Testis (tissue), 5 donors: ENCODE measurements at places on chromosomes 6 and 20.

GRCh38 chr20:36101192-36101591 is 53.3 kb upstream of the EPB41L1 start:
- DNase-seq, result no peak

DNA sequence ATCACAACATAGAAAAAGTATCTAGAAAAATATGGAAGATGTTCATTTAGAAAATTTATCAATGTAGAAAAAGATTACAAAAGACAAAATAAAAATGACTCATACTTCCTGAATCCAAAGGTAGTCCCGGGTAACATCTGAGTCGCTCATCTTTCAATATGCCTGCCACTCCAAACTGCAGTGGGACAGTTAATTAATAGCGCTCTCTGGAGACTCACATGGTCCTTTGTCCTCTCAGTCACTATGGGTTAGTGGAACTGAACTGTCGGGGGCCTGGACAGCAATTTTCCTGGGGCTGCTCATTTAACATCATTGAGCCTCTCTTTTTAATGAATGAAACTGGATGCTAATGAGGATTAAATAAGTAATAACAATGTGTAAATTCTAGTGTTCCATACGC is 103.4 kb downstream of the MAP3K4 start:
- no peak for DNase-seq

DNA sequence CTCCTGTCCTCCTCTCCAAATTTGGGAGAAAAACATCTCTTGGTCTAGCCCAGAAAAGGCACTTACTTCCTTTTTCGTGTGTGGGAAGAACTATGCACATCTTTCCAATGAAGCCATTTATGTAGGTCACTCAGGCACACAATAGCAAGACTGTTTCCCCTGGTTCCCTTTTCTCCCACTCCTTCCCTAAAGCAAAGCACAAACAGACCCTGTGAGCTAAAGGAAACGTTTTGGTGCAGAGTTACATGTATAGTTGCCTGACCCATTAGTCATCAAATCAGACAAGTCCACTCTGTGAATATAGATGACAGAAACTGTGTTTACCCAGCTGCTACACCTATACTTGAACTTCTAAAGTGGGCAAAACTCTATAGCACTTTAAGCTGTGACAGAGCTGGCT is 474.6 kb downstream of the COL12A1 start:
- DNase-seq, result no peak

DNA sequence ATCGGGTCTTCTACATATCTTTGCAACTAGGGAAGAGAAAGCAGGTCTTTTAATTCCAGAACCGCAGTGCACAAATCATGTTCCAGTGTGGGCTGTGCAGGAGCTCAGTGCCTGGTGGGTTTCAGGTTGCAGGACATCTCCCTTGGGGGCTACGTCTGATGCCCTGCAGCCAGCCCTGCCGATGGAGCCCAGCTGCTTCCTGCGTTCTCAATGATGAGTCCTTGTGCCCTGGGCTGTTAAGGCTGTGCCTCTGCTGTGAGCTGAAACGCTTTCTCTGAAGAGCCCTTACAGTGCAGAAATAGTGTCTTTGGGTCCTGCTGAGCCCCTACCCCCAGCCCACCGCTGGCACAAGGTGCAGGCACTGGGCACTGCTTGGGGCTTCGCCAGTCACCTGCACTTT is 192.9 kb downstream of the SYNDIG1 start:
- DNase-seq, result no peak

DNA sequence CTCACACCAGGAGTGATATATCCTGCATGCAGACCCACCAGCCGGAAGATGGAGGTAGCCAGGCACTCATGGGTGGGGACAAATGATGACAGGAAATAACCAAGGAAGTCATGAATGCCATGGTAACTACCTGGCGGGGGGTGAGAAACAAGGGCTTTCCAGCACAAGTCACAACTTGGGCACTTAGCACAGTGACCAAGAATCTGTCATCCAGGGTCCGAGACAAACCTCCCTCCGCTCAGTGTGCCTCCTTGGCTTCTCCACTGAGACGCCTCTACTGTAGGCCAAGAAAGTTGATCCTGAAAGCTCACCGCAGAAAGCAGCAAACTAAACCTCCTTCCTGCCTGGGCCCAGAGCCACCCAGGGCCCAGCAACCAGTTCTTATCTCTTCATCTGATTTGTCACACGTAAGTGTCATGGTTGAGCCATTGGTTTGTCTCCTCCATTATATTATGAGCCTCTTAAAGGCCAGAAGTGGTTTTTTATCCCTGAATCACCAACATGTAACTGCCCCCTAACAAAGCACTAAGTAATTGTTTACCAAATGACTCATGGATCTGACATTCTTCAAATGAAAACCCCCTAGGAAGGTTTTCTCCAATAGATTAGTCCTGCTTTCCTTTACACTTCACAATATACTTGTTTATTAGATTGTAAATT is 84.3 kb upstream of the TAB2 start:
- DNase-seq, result no peak

DNA sequence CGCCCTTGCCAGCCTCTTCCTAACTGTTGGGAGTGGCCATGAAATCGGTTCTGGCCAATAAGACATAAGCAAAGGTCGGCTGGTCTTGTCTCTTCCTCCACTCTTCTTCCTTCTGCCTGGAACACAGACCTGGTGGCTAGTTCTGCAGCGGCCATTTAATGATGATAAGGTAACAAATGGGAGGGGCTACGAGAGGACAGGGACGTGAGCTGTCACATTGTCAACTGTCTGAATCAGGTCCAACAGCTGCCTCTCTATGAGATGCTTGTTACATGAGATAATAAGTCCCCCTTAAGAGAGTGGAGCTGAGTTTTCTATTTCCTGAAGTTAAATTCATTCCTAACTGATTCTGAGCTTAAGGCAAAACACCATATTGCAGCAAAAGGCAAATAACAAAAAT is 12.5 kb upstream of the TMEM242 start:
- peak; percentile 28 for DNase-seq

DNA sequence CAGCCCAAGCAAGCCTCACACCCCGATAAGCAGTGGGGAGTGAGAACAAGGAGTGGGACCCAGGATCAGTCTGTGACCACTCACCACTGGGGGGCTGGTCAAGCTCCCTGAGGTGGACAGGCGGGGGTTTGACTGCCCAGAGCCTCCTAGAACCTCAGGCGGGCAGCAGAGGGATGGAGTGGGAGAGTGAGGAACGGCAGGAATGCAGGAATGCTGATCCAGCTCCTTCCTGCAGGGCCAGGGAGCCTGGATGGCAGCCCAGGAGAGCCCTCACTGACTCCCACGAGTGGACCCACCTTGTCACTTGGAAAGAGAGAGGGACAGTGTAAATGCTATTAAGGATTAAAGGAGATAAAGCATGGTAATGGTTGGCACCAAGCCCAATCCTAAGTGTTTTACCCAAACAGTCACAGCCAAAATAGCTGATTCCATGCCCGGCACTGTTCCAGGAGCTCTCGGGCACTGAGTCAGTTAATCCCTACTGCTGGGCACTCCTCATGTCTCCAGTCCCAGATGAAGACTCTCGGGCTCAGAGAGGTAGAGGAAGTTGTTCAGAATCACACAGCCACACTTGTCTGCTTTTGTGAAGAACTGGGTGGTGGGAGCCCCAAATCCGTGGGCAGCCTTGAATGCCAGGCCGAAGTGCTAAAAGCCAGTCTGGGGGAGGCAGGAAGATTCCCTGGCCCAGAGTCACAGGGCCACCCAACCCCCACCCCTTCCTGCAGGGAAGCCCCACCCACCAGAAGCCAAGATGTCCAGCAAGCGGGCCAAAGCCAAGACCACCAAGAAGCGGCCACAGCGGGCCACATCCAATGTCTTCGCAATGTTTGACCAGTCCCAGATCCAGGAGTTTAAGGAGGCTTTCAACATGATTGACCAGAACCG is 3.1 kb downstream of the MYL9 start:
- DNase-seq, result no peak

DNA sequence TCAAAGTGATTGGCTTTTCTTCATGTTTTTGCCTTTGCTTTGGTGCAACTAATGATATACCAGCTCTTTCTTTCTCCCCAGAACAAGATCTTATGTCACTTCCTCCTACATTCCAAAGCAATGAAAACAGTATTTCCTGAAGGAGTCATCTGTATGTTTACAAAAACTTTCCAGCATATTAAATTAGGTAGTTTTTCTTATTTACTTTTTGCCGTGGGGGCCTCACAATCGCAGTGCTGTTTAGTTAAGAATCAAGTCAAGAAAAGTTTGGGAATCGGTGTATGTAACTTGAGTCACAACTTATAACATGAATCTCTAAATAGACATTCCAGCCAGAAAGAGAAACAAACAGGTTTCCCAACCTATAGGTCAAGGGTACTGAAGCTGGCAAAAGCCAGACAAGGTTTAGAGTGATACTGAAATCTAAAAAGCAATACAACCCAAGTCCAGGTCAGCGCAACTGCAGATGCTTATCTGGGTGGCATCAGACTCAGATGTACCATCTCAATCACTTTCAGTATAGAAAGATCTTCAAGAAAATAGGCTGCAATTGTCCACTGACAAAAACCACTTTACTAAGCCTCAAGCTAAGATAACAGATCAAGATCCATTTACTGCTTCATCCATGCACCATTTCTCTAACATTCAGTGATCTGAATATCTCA is 63.6 kb downstream of the IPCEF1 start:
- DNase-seq, result no peak

GRCh38 chr6:157892363-157892877 is 69.4 kb downstream of the SNX9 start:
- DNase-seq, result no peak

DNA sequence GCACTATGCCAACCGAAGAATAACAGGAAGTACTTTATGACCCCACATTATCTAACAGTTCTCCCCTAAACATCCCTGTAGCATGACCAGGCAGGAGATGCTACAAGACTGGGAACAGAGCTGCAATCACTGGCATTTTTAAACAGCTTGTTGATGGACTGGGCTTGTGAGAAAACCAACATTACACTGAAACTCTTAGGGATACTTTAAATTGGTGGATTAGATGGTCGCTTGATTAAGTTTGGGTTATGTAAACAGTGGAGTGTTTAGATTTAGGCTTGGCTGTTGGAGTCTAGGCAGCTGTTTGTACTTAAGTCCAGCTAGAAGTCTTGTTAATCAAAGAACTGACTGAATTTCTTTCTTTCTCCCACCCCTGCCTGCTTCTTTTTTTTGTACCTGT is 234.1 kb upstream of the BMP2 start:
- no peak for DNase-seq

GRCh38 chr6:63180367-63180766 is 30.9 kb upstream of the FKBP1C start:
- no peak for DNase-seq

DNA sequence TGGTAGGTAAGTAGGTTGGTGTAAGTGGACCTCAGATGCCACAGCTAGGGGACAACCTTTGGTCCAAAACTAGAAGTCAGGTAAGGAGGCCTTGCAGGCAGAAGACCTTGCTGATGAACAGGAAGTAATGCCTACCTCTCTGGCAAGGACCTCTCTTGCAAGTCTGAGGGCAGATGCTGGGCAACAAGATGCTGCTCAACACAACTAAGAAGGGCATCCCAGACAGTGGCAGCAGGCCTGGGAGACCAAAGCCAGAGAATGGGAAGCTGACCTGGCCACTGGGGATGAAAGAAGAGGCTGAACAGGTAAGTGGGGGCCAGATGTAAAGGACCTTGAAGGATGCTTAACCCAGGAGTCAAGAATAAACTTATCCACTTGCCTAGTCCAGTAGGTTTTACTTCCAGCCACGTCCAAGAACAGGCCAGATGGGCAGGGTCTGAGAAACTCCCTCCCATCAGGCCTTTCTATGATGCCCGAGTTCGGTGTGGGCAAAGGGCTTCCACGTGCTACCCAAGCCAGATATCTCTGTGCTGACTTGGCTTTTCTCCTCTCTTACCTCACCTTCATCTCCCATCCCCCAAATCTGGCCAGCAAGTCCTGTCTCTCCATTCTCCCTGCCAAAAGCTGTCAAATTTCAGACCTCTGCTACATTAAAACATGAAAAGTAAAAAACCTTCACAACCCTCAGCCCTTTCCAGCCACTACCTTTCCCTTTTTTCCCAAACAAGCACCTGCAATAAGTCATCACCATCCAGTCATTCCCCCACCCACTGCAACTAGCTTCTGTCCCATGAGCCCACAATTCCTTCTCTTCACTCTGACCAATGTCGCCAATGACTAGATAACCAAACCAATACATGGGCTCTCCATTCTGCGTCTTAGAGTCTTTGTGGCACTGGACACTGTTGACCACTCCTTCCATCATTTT is 11.5 kb upstream of the PLCG1 start:
- DNase-seq, result no peak

- DNase-seq, result no peak
These were observed 481.5 kb downstream of the NKAIN2 start for GRCh38 chr6:124285146-124285545.

DNA sequence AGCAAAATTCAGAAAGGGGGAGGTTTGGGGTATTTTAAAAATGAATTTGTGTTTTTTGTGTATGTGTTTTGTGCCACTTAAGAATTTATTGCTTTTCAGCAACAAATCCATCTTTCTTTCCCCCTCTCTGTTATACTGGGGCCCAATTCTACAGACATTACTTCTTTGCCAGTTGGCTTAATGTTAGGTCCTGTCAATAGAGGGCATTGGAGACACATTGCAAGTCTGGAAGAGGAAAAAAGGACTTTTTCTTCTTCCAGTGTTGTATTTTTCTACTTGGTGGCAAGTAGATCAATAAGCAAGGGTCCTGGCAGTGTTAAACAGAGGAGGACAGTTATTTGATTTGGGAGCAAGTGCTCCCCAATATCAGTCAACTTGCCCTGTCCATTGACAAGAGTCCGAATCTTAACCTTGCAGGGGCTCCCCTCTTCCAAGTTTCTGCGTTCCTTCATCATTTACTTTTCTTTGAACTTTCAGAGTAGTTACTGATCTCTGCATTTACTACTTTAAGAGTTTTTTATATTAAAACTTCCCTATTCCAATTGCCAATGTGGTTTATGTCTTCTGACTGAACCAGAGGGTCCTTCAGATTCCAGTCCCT is 23.4 kb downstream of the SCML4 start:
- no peak for DNase-seq

- no peak for DNase-seq
These were observed 34.9 kb upstream of the ALDH8A1 start for GRCh38 chr6:134984821-134985220.

- DNase-seq, result peak; percentile 39
These were observed 397 bp downstream of the PEDS1 start for GRCh38 chr20:50153153-50153499.

DNA sequence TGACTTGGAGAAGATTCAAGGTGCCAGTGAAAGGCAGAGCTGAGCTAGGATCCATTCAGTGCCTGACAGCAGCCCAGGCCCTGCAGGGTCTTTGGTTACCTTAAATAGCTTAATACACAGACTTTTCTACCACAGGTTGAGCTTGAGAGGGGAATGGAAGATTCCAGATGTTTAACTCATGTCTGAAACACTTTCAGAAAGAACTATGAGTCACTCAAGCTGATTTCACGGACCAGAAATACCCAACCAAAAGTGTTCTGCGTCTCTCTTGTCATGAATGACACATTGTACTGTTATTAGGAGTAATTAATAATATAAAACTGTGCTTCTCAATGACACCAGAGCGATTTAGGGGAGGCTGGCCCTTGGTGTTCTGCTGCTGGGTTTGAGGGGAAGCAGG is 6.4 kb upstream of the PMEPA1 start:
- no peak for DNase-seq

- DNase-seq, result peak; percentile 34
These were observed 4.8 kb downstream of the GSTA3 start for GRCh38 chr6:52904562-52905279.
